Ureter (tissue), 1 donor: ENCODE measurements at places on chromosomes 5 and 9. TPM values are rescaled to one million over a fixed set of nuclear protein-coding genes. Genes with fewer than 3 reads are reported as not detected.
A peak's percentile ranks its signal among the peaks of the same experiment; 100 is the strongest.

The IFNK gene
- not detected for total RNA-seq

- DNase-seq = no peak
Observed at GRCh38 chr5:122755783-122756182, 19.1 kb upstream of the SNX2 start.

DNA sequence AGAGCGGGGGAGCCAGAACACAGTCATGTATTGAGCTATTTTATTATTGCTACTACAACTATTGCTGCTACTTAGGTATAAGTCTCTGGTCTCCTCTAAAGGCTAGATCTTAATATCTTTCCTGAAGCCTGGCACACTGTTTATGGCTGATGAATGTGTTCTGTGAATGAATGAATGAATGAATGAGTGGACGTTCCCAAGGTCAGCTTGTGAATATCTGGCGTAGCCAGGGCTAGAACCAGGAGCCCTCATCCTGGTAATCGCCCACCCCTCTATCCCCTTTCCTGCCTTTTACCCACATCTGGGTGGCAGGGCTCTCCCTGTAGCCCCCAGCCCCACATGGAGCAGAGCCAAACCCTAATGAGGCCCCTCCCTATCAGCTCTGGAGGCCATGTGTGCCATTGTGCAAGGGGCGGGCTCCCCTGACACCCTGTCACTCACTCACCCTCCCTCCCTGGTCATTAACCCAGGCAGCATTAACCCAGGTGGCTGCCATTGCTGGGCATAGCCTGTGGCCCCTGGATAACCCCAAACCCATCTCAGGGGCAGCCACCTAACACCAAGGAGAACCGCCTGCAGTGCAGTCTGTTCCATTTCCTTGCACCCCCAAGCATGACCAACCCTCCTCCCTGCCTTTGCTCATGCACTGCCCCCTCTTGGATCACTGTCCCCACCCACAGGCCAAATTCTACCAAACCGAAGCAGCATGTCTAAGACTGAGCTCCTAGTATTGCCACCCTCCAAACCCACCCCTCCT is 2.0 kb upstream of the AKNA start:
- DNase-seq = no peak

GRCh38 chr5:136061630-136062365 is 33.0 kb downstream of the TGFBI start:
- DNase-seq = no peak

GRCh38 chr5:14298126-14298847 is 155.1 kb downstream of the TRIO start:
- DNase-seq = no peak

- DNase-seq = no peak
Observed at GRCh38 chr9:127011772-127012171, 97.2 kb downstream of the RALGPS1 start.

GRCh38 chr5:174413567-174414314 is 310.6 kb upstream of the MSX2 start:
- DNase-seq = no peak

GRCh38 chr9:124659099-124659659 is 111.9 kb downstream of the NR6A1 start:
- peak; percentile 66 for DNase-seq

DNA sequence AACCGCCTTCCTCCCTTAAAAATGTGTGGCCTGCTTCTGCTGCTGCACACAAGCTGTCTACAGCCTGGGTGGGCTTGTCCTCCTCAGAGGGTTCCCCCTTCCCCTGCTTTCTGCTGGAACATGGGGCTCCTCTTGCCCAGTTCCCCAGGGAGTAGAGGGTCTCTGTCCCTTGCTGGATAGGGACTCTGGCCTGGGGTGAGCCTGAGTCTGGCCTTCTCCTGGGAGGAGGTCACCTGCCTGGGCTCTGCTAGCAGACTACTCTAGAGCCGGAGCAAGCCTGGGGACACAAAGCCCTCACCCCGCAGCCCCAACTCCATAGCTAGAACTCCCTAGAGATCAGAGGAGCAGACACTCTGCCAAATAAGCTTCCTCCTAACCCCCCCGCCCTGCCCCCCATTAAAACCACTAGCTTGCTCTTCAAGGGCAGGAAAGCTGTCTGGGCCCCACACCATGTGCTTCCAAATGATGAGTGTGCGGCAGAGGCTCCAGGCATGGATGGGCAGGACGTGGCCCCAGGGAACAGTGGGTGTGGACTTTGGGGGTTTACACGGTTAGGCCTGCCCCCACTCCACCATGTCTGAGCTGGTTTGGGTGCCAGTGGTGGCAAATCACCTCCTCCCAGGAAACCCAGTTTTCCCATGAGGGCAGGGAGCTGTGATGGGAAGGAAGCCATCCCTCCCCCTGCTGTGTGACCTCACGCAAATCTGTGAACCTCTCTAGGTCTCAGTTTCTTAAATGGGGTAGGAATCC is 10.0 kb downstream of the TCF7 start:
- no peak for DNase-seq

DNA sequence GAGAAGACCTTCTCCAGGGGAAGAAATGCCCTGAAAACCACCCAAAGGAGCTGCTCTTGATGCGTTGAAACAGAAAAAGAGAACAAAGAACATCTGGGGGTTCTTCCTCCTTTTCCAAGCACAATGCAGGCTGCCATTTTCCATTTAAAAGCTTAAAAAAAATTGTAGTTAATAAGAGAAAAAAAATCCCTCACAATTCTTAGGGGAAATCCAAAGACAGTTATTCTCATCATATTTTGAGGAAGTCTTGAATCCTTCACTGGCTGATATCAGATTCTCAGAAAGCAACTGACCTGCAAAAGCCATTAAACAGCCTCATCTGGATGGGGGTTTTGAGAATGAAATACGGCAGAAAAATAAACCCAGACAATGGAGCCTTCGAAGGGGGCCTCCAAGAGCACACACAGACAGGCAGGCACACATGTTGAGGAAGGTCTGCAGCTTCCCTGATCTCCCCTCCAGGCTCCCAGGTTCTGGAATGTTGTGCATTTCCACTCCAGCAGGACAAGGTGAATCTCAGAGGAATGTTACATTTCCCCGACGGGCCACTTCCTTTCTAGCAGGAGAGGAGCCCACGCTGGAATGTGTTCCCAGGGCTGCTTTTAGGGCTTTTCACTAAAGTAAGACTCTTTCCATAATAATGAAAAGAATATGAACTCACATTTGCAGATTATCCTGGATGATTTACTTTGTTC is 159.4 kb upstream of the S1PR3 start:
- DNase-seq = no peak
